Testis (tissue), 5 donors: ENCODE measurements at places on chromosomes 1 and 21. TPM values are rescaled to one million over a fixed set of nuclear protein-coding genes. Genes with fewer than 3 reads are reported as not detected.

Gene AXDND1
- 31.5 TPM for total RNA-seq

Gene SPATA1
- total RNA-seq = 17.6 TPM

Gene GLIS1
- total RNA-seq = 3.8 TPM

DNA sequence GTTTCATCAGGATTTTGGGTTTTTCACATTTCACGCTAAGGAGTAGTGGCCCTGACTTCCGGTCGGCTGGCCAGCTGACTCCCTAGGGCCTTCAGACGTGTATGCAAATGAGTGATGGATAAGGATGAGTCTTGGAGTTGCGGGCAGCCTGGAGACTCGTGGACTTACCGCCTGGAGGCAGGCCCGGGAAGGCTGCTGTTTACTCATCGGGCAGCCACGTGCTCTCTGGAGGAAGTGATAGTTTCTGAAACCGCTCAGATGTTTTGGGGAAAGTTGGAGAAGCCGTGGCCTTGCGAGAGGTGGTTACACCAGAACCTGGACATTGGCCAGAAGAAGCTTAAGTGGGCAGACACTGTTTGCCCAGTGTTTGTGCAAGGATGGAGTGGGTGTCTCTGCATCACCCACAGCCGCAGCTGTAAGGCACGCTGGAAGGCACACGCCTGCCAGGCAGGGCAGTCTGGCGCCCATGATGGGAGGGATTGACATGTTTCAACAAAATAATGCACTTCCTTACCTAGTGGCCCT is 23.1 kb upstream of the TNFRSF1B start:
- no peak overlapping the region for H3K4me3 ChIP-seq
- no peaks in the 10 kb centered on the region for H3K27me3 ChIP-seq
- H3K27ac ChIP-seq = no peak overlapping the region
- H3K36me3 ChIP-seq = no peaks in the 10 kb centered on the region

- no peak for DNase-seq
- no peak overlapping the region for H3K4me3 ChIP-seq
- no peak overlapping the region for H3K27ac ChIP-seq
- no peaks in the 10 kb centered on the region for H3K36me3 ChIP-seq
- H3K27me3 ChIP-seq = no peaks in the 10 kb centered on the region
Measured at GRCh38 chr1:197923038-197923437, 5.9 kb downstream of the LHX9 start.

GRCh38 chr1:115116512-115116911 is 27.2 kb upstream of the TSPAN2 start:
- H3K27me3 ChIP-seq = no peaks in the 10 kb centered on the region
- H3K4me1 ChIP-seq = no peaks in the 10 kb centered on the region
- no peak for DNase-seq
- no peak overlapping the region for H3K4me3 ChIP-seq
- H3K36me3 ChIP-seq = no peaks in the 10 kb centered on the region
- H3K27ac ChIP-seq = no peak overlapping the region

- no peak for DNase-seq
- no peak overlapping the region for H3K4me3 ChIP-seq
- no peaks in the 10 kb centered on the region for H3K27me3 ChIP-seq
- no peaks in the 10 kb centered on the region for H3K36me3 ChIP-seq
- H3K4me1 ChIP-seq = no peaks in the 10 kb centered on the region
Measured at GRCh38 chr1:82819234-82819633, 1018.5 kb downstream of the ADGRL2 start.

GRCh38 chr1:32681509-32681908 is 21.1 kb downstream of the SYNC start:
- H3K27ac ChIP-seq = no peak overlapping the region
- no peaks in the 10 kb centered on the region for H3K27me3 ChIP-seq

DNA sequence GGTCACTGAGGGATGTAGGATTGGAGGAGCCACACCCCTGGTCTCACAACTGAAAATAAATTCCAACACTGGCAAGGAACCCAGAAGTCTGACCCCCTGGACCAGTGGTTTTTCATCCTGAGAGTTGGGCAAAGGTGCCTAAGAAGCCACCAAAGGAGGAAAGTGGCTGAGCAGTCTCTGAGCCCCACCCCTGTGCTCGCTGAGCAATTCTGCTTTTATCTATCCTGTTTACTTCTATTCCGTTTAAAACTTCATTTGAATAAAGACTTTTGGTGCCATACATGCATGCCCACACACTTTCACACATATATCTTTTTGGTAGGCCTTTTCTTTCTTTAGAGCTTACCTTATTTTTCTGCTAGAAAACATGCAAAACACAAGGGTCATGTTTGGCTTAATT is 13.9 kb upstream of the CD53 start:
- no peaks in the 10 kb centered on the region for H3K27me3 ChIP-seq
- no peak overlapping the region for H3K27ac ChIP-seq
- H3K36me3 ChIP-seq = no peaks in the 10 kb centered on the region
- no peaks in the 10 kb centered on the region for H3K4me1 ChIP-seq
